ENCODE measurements at places on chromosomes 1 and 21. TPM values are rescaled to one million over a fixed set of nuclear protein-coding genes. Genes with fewer than 3 reads are reported as not detected.

Gene HES2
- total RNA-seq, result 0.35 TPM

Gene PRAMEF27
- total RNA-seq, result not detected

Gene SLC2A5
- not detected for total RNA-seq

Gene IL24
- total RNA-seq, result 2.0 TPM

Gene SPATA1
- total RNA-seq, result 0.55 TPM

Gene C4BPA
- total RNA-seq, result not detected

Gene CRP
- total RNA-seq, result not detected

Gene VSIG8
- total RNA-seq, result not detected

Gene TLR5
- 0.46 TPM for total RNA-seq

Gene KHDC4
- 58.8 TPM for total RNA-seq

Gene HES5
- total RNA-seq, result not detected

Gene LRRC53
- total RNA-seq, result not detected

Gene NCF2
- 4.6 TPM for total RNA-seq

Gene CD84
- 27.6 TPM for total RNA-seq

Gene S100A9
- 2.3 TPM for total RNA-seq

Gene TMEM81
- total RNA-seq, result 2.9 TPM

Gene CAPN2
- 79.8 TPM for total RNA-seq

Gene SHISA4
- total RNA-seq, result 0.24 TPM

Gene TESK2
- 3.6 TPM for total RNA-seq

Gene CASQ2
- total RNA-seq, result not detected

Gene LINGO4
- 0.09 TPM for total RNA-seq

Gene OPRD1
- not detected for total RNA-seq
